ENCODE measurements at places on chromosomes 6 and 20.
A peak's percentile ranks its signal among the peaks of the same experiment; 100 is the strongest.

GRCh38 chr20:59413326-59413865, 113.0 kb downstream of the EDN3 start:
- no peak for DNase-seq

DNA sequence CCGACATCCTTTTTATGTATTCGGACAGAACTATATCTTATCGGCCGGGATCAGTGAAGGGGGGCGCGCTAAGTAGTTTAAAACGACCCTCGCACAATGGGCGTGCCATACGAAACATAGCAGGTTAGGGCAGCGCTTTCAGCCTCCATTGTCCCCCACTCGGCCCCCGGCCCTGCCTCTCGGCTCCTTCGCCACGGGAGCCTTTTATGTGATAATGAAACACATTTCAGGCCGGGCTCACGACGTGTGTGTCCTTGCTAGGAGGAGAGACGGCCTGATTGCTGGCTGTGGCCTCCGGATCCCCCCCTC, 5.3 kb downstream of the FOXA2 start:
- no peak for DNase-seq

GRCh38 chr6:6823568-6824224, 235.2 kb downstream of the LY86 start:
- no peak for DNase-seq

DNA sequence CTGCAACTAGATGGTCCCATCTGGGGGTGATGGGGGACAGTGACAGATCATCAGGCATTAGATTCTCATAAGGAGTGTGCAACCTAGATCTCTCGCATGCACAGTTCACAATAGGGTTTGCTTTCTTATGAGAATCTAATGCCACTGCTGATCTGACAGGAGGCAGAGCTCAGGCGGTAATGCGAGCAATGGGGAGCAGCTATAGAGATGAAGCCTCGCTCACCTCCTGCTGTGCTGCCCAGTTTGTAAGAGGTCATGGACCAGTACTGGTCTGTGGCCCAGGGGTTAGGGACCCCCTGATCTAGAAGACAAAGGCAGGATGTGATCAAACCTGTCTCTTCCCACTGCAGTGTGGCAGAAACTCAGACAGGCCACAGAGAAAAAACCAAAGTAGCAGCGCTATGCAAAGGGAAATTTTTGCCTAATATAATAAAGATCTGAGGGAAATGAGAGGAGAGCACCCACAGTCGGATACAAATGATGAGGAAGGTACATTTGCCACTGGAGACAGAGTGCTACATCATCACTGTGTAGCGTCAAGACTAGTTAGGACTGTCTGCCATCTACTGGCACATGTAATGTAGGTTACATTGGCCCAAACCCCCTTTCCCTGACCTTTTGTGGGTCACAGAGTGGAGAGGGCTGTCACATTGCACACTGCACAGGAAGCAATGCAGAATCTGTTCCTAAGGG, 4.1 kb upstream of the LY86 start:
- no peak for DNase-seq

DNA sequence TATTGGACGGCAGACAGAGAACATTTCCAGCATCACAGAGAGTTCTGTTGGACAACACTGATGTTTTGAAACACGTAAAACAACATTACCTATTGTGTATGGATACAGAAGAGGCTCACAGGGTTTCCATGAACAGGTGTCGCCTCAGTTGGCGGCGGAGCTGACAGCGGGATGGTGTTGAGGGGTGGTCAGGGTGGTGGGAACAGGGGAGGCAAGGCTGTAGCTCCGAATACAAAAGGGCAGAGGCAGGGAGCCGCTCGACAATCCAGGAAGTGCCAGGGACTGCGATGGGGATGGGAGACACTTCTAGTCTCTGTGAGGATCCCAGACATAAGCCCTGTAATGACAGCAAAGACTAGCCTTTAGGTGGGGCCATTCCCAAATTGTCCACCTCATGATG, 14.5 kb upstream of the PI16 start:
- no peak for DNase-seq

DNA sequence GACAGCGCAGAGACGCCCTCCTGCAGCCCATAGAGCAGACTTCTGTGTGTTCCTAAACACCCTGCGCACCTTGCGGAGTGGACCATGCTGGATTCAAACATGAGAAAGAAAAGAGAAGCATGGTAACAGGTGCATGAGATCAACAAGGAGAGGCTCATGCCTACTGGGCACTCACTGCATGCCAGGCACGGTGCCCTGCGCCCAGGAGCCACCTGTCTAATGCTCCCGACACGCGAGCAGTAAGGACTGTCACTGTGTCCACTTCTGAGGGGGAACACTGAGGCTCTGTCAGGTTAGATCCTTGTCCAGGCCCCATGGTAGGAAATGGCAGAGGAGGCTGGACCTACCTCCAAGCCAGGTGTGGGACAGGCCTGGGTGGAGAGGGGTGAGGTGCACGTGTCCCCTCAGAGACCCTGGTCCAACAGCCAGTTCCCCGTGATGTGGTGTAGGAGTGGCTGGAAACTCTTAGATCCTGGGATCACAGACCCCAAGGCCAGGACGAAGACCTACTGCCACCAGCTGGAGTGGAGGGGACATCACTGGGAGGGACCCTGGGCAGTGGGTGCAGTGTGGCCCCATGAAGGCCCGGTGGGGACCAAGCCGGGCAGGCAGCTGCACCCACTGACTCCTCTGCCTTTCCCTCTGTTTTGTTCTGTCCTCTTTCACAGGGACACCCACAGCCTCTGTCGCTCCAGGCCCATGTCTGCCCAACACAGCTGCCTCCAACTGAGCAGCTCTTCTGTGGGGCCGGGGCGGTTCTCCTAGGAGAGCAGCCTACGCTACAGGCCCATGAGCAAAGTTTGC, 29.5 kb downstream of the ZBP1 start:
- no peak for DNase-seq

- DNase-seq: peak; percentile 47
Observed at GRCh38 chr20:41003143-41003935, 25.3 kb upstream of the TOP1 start.

DNA sequence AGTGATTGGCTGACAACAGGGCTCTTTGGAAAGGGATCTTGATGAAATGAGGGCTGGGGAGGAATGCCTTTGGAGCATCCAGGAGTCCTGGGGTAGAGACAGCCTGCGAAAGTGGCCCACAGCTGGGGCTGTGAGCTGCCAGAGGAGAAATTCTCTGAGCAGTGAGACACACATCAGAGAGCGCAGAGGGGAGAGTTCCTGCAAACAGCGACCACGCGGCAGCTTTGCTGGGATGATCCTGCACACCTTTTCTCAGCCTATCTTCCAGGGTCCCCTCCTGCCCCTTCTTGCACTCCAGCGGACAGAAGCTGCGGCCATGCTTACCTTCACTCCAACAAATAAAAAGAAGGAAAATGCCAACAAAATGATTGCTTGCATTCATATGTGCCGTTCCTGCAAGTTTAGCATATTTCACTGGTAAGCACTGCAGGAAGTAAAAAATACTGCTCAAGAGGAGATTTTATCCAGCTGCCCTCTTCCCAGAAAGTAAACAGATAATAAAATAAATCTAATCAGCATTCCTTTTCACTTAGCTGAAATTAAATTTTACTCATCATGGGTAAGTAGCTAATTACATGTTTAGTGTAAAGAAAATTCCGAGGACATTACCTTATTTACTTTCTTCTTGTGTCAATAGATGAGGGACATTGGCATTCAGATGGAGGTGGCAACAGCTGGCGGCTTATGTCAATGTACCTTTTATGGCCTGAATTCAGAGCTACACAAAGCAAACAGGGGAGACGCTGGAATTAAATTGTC, 339.9 kb upstream of the ARID1B start:
- DNase-seq: no peak

GRCh38 chr6:28838634-28839442, 84.9 kb downstream of the TRIM27 start:
- peak; percentile 66 for DNase-seq

GRCh38 chr6:100078509-100078908, 84.5 kb upstream of the MCHR2 start:
- DNase-seq: no peak

DNA sequence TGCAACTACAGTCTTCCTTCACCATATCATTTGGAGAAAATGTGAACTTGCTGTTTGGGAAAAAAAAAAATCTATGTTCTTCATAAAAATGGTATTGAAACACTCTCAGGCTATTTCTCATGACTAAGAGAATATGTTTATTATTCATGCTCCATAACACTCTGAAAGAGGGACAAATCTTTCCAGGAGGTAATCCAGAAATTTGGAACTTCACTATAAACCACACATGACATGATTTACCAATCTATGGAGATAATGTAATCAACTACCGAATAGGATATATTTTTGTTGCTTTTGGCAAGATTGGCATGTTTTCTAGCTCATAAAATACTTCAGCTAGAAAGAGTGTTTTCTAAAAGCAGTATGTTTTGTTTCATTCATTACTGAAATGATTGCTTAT, 56.3 kb downstream of the THEMIS start:
- no peak for DNase-seq

GRCh38 chr20:8545212-8545611, 413.1 kb downstream of the PLCB1 start:
- no peak for DNase-seq

DNA sequence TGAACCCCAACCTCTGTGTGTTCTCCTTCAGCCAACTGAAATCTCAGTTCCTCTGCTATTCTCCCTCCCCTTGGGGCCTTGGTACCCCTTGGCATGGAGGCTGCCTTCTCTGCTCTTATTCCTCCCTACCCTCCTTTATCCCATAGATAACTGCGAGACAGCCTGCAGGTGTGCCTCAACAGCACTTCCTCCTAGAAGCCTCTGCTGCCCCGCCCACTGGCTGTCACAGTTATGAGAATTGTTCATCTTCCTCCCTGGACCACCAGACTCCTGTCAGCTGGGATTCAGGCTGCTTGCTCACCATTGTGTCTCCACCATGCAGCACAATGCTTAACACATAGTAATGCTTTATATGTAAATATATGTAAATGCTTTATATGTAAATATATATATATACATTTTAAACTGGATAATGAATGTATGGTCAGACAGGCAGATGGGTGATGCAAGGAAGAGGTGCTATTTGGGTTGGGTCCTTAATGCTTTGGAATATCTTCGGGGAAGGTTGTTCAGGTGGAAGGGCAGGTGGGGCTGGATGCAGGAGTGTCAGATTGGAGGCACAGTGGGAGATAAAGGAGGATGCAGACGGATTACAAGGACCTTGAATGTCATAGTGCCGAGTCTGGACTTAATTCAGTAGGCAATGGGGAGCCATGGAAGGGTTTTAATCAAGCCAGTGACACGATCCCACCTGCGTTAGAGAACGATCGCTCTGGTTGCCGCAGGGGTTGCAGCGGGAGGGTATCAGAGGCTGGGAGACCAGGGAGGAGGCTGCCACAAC, 4.9 kb downstream of the CDH22 start:
- DNase-seq: no peak

- DNase-seq: no peak
Observed at GRCh38 chr6:134962421-134962820, 12.5 kb upstream of the ALDH8A1 start.

- DNase-seq: no peak
Observed at GRCh38 chr20:58832457-58832856, 18.2 kb downstream of the GNAS-AS1 start.

DNA sequence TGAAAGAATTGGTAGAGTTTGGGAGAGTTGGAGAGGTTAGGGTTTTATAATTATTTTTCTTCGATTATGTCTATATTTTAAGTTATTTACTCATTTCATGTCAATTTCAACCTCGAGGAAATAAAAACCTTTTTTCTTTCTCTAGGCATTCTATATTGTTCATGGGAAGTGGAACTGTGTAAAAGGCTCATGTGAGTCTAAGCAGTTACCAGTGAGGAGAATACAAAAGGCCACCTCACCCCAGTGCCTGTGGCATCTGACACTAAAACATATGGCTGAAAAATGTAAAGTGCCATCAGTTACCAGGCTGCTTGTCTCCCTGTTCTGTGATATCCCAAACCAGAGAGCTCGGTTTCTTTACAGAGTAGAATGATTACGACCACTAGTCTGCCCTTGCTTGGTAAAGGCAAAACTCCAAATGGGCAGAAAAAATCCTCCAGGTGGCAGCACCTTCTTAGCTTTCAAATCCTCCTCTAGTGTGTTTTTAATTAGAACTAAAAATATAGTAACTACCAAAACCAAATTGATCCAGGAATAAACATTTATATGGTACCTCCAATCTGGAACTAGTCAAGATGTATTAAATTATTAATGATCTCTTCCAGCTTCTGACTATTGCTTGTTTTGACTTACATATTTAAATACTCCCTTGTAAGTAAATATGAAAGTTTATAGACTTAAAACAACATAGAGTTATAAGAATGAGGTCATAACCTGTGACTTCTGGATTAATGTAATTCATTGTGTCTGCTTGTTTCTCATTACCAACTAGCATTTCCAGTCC, 122.6 kb upstream of the MCHR2 start:
- DNase-seq: no peak

GRCh38 chr6:23454080-23454976, 671.7 kb upstream of the NRSN1 start:
- no peak for DNase-seq

DNA sequence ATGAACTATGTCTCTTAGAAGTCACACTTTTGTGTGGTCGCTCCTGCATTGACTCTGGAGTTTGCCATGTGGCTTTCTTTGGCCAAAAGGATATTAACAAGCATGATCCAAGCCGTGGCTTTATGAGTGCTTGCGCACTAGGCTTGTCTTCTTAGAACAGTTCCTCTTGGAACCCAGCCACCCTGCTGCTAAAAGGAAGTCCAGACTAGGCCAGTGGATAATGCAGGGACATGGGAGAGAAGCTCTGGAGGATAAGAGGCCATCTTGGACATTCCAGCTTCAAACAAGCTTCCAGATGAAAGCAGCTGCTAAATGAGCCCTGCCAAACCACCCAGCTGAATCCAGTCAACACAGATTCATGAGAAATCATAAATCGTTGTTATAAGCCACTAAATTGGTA, 346.4 kb downstream of the CDC5L start:
- no peak for DNase-seq

GRCh38 chr6:11900662-11901598, 111.2 kb upstream of the HIVEP1 start:
- no peak for DNase-seq

- no peak for DNase-seq
Observed at GRCh38 chr6:143598466-143599080, 79.2 kb upstream of the PHACTR2 start.

DNA sequence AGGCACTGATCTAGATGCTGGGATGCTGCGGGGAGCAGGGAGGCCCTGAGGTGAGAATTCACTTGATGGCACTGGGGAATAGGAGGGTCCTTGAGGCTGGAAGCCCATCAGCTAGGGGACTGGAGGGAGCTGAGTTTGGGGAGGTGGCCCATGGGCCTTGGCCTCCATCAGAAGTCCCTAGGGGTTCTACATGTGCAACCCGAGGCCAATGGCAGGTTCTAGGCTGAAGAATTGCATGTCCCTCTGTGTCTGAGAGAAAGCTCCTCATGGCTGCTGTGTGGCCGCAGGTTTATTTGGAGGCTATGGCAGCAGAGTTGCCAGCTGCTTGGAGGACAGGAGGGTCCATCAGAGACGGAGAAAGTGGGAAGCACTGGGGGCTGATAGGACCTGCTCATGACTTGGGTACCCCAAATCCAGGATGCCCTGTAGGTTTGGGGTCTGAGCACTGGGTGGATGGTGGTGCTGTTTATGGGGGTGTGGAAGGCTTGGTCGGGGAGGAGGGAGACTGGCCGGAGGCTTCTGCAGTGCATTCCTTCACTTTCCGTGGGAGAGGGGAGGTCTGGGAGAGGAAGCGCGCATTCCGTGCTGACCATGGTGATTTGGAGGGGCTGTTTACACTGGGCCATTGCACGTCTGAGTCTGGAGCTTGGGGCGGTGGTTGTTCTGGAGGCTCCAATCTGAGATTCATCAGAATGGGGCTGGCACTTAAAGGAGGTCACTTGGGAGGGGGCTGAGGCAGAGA, 24.8 kb upstream of the PHACTR3 start:
- DNase-seq: no peak
